ENCODE measurements at places on chromosomes 2 and 18.

DNA sequence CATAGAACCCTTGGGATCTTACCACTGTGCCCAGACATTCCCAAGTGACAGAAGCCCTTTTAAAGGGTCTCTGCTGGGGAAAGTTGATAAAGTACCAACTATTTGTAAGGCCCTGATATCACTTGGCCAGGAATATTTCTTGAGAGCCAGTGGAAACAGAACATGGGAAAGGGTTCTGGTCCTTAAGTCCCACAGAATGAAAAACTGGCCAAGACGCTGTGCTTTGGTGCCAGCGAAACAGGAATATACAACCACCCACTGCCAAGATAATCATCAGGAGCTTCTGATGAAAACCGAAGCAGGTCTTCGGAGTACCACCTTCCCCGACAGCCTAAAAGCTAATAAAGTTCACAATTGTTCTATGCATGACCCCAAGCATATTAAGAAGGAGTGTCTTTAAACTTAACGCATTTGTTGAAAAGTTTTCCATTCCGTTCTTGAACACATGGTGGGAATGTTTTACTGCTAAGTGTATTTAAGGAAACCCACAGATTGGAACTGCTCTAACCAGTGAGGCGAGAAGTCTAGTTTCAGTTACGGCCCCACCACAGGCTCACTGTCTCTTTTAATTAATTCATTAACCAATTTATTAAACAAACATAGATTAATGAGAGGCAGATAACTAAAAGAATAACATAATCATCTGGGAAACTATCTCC, 152.6 kb downstream of the ANKRD44 start:
- DNase-seq = no peak

- no peak for DNase-seq
Measured at GRCh38 chr2:188272121-188272520, 19.6 kb upstream of the GULP1 start.

- DNase-seq = no peak
Measured at GRCh38 chr2:105845976-105846375, 101.3 kb downstream of the NCK2 start.

DNA sequence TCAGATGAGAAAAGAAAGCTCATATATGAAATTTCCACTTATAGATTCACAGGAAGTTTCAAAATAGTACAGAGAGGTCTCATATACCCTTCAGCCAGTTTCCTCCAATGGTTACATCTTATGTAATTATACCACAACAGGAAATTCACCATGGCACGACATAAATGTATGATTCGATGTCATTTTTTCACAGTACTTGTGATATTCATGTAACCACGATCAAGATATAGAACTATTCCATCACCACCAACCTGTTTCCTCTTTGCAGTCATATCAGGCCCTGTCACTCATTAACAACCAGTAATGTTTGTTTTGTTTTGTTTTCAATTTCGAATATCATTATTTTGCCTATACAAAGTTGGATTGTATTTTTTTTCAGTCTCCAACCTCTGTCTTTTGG, 314.3 kb upstream of the POU3F3 start:
- no peak for DNase-seq

DNA sequence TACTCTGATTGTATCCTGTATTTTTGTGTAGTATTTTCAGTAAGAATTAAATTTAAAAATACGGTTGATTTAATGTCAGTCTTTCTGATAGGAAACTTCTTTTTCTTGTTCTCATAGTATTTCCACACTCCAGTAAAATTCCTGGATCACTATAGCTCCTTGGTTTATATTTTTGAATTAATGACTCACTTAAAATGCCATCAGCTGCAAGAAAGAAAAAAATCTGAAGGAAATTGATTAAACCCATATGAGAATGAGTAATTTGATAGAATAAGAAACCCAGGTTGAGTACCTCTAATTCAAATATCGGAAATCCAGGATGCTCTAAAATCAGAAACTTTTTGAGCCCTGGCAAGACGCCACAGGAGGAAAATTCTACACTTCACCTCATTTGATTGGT, 186.8 kb upstream of the RND3 start:
- no peak for DNase-seq

- DNase-seq = no peak
Measured at GRCh38 chr2:34188464-34189303, 589.6 kb upstream of the FAM98A start.

- DNase-seq = no peak
Measured at GRCh38 chr2:181106789-181107627, 126.6 kb downstream of the UBE2E3 start.

DNA sequence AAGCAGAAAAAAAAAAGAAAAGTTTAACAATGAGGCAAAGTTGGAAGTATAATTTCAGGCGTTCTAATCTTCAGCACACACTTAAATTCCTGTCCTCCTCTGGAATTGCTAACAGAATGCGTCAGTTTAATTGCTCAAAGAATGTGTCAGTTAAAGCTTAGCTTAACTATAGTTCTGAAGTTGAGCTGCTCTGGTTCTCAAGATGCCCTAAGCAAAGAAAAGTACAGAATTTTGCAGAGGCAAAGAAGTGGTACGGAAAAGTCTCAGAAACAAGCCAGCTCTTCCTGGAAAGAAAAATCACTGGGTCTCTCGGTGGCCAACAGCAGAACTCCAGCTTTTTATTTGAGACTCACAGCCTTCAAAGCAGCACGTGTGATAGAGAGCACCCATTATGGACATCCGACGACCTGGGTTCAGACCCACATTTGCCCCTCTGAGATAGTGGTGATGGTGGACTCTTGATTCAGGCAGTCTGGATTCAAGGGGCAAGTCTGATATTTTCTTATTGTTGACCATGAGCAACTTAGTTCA, 22.2 kb upstream of the MYO3B start:
- no peak for DNase-seq

DNA sequence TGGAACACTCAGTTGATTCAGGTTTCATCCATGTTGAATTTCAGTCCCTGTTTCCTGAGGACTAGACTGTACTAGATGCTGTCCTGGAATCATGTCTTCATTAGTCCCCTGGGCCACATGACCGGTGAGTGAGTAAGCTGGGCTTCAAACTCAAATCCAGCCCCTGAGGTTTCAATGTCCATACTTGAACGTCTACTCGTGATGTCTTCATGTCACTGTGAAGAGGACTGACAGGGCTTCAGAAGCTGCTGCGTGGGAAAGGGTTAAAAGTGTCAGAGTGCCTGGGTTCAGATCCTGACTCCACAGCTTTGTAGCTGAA, 101.2 kb downstream of the CDK15 start:
- DNase-seq = no peak

GRCh38 chr2:8095978-8096377, 585.9 kb upstream of the ID2 start:
- DNase-seq = no peak

DNA sequence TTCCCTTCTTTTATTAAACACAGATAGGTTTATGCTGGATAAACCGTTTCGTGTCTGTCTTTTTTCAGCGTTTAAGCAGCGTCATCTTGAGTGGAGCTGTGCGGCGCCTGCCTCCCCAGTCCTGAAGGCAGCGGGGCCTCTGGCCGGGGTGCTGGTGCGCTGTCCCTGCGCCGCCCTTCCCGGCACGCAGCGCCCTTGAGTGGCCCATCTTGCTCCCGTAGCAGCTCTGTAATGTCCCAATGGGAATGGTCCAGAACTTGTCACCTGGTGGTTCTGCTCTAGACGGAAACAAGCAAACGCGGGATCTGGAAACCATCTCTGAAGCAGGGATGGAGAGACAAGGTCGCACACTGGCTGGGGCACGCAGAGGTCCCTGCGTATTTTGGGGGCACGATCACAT, 24.5 kb downstream of the PRELID3A start:
- no peak for DNase-seq

DNA sequence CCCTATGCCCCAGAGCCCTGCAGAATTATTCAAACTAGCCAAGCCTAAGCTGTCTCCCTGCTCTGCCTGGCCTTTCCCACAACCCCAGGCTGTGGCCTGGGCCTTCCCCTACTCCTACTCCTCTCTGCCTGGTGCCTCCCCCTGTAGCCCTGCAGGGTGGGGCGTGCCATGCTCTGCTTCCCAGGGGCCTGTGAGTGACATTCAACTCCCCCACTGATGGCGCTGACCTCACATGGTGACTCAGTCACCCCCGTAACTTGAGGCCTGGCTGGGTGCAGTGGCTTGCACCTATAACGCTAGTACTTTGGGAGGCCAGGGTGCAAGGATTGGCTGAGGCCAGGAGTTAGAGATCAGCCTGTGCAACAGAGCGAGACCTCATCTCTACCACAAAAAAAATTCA, 60.6 kb downstream of the KIF1A start:
- no peak for DNase-seq

- DNase-seq = no peak
Measured at GRCh38 chr2:20448246-20448976, 1.5 kb downstream of the RHOB start.

DNA sequence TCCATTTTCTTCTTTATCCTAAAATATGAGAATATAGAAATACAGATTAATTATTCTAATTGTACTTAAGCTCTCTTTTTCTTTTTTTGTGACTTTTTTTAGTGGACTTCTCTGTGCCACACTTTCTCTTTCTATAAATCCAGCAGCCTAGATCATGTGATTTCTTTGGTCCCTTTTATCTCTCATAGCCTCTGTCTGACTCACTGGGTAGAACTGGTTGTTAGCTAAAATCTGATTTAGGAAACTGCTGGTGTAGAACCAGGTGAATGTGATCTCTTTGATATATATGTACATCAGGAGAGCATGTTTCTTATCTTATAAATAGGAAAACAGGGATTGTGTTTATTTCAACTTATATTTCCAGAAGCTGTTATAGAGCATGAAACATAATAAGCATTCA, 54.9 kb downstream of the VRK2 start:
- DNase-seq = no peak

GRCh38 chr2:37992601-37993000, 67.5 kb downstream of the RMDN2 start:
- DNase-seq = no peak

GRCh38 chr2:33223856-33224255, 252.6 kb upstream of the RASGRP3 start:
- DNase-seq = no peak

- DNase-seq = no peak
Measured at GRCh38 chr2:186820303-186820702, 28.7 kb downstream of the ZSWIM2 start.

- DNase-seq = no peak
Measured at GRCh38 chr18:29164993-29165599, 988.2 kb upstream of the CDH2 start.

GRCh38 chr2:72698300-72698699, 127.5 kb downstream of the EXOC6B start:
- no peak for DNase-seq

- DNase-seq = no peak
Measured at GRCh38 chr2:69097148-69097610, 84.2 kb downstream of the ANTXR1 start.
